Activated T-cell treated with anti-CD3 and anti-CD28 coated beads for 1 hour (primary cell): ENCODE measurements at places on chromosomes 2 and 18.

DNA sequence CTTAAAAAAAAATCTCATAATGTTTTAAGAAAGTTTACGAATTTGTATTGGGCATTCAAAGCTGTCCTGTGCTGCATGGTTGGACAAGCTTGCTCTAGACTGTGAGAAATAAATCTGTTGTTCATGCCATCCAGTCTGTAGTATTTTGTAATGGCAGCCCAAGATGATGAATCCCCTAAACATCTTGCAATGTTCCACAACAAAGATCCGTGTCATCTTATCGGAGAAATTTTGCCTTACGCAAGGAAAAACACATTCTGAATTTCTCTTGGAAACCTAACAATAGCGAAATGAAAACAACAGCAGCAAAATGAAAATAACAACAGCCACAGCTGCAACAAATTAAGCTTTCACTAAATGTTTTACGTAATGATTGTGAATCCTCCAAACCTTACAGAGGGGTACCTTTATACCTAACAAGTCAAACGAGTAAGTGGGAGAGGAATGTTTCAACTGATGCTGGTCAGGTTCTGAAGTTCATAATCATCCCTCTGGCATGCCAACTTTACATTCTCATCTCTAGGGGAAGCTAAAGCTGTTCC, 76.1 kb upstream of the RNU4ATAC start:
- no peak for DNase-seq

DNA sequence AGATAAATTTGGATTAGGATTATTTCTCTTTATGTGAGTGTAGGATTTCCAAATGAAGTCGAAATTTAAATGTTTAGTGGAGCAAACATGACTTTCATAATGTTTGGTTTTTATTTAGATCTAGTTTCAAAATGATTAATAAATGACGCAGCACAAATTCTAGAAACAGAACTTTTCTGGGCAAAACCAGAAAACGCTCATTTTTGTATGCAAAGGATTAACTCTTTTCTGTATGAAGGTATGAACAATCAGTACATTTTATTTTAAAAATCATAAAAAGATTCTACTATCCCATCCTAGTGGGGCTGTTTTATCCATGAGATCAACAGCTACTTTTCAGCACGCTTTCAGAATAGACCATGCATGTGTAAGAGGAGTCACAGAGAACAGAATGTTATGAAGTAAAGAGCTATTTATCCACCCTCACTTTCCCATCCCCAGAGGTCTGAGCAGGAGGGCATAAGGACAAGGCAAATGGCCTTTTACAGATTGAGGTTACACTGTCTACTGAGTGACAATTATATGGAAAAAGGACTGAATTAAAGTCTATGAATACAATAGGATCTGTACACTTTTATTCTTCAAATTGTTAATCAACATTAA, 270.8 kb downstream of the ZEB2 start:
- DNase-seq: no peak

GRCh38 chr18:4636967-4637366, 181.9 kb upstream of the DLGAP1 start:
- DNase-seq: no peak

- DNase-seq: no peak
Measured at GRCh38 chr2:229088517-229088913, 182.6 kb downstream of the PID1 start.

- DNase-seq: no peak
Measured at GRCh38 chr2:167652401-167652800, 595.0 kb downstream of the STK39 start.

DNA sequence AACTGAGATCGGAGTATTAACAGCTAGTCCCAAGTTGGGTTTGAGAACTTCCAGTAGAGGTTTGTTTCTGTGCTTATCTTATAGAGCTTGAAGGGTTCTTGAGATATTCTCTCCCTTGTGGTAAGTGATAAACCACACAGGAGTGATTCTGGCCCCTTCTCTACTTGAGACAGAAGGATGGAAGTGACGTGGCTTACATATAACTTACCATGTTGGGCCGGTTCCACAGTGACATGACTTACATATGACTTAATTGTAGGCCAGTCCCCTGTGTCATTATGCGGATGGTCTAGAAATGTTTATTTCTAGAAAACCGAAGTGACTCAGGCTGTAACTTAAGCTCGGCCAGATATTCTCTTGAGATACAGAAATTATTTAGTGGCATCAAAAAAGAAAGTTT, 62.7 kb downstream of the TRAPPC12 start:
- DNase-seq: no peak

DNA sequence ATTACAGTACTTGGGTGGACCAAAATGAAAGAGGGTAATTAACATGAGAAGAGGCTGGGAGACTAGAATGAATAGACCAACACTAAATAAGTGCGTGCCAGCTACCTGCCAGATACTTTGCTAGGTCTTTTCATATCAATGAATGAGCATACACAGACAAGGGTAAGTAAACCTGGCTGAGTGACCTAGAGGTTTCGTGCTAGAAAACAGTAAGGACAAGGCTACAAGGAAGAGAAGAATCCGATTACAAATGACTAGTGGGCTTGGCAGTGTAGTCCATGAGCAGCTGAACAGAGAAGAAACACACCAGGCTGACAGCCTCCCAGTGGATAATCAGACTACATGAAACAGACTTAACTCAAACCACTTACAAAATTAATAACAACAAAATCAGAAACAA, 64.6 kb downstream of the THADA start:
- DNase-seq: no peak

DNA sequence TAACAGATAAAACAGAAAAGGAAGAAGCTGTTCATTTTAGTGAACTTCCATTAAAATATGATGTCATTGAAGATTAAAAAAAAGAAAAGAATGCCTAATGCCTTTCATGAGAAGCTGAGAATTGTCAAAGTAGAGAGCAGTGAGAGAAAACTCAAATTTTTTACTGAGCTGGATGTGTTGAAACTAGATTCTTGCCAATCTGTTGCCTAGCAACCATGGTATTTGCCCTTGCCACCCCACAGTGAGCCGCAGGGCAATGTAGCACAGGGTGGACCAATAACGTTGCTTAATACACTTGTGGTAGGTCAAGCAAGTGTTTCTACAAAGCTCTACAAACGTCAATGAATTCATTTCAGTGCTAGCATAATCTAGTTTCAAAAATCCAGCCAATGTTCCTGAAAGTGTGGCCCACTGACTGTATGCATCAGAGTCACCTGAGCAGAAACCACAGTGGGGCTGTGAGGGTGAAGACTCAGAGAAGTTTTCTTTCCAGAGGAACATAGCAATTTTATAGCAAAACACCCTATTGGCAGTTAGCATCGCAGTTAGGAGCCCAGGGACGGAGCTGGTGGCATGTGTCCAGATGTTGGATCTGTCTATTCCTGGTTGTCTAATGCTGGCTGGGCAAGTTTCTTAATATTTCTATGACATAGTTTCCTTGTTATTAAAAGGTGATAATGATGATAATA, 132.2 kb downstream of the DOCK10 start:
- no peak for DNase-seq

DNA sequence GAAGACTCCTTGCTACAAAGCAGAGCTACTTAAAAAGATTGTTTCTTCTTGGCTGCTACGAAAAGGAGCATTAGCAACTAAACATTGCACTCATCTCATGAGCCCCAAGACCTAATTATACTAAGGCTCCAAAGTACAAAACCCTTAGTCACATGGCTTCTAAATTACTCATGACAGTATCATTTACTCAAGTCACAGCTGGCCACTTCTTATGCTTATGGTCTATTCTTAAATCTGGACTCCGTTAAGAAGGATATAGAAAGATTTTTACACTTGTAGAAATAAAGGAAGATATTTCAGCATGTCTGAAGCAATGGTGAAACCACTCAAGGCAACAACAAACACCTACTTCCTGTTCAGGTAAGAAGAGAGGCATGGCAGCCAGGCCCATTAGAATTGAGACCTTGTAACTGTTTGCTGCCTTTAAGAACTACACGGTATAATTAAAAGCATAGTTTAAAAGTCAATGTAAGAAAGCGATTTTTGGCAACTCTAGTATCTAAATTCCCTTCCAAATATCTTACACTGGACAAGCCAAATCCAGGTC, 12.7 kb downstream of the ANKRD44 start:
- no peak for DNase-seq

DNA sequence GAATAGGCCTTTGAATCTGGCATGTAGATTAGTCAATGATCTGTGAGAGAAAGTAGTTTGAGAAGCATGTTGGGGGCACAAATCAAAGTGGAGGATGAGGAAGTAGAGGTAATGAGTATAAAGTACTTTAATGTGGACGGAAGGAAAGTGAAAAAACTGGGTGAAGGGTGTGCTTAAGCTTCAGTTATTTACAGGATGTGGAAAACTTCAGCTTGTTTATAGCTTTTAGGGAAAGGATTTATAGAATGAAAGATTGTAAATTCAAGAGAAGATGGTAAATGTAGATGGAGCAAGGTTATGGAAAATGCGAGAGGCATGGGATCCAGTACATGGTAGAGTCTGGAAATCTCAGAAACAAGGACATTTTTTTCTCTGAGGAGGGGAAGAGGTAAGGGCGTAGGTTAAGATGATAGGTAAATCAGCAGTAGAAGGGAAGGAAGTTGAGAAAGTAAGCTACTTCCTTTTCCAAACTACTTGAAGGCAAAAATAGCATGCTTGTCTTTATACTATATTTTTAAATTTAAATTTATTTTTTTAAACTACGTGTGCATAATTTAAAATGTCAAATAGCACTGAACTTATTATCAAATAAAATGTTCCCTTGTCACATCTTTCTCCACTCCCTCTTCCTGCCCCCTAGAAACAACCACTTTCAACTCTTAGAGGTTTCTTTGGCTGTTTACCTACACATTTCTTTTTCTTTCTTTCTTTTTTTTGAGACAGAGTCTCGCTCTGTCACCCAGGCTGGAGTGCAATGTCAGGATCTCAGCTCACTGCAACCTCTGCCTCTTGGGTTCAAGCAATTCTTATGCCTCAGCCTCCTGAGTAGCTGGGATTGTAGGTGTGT, 8.5 kb downstream of the FAM117B start:
- DNase-seq: no peak

GRCh38 chr2:124320051-124320688, 295.1 kb downstream of the CNTNAP5 start:
- no peak for DNase-seq
